Hair follicle dermal papilla cell (primary cell): ENCODE measurements at places on chromosomes 5 and 9. TPM values are rescaled to one million over a fixed set of nuclear protein-coding genes. Genes with fewer than 3 reads are reported as not detected.

The MTX3 gene
- 21.0 and 23.2 TPM in 2 replicates for total RNA-seq

The HAND1 gene
- 0.12 TPM in 1 of 2 replicates, not detected in the other for total RNA-seq

The PCDHB13 gene
- 1.2 and 1.3 TPM in 2 replicates for total RNA-seq

The CCNG1 gene
- 324 and 367 TPM in 2 replicates for total RNA-seq

The OR1Q1 gene
- 0.36 and 0.65 TPM in 2 replicates for total RNA-seq

The GALNT12 gene
- 0.61 and 1.3 TPM in 2 replicates for total RNA-seq

The ZBED3 gene
- total RNA-seq, result 1.7 and 3.1 TPM in 2 replicates

The GAS1 gene
- total RNA-seq, result 980 and 1,261 TPM in 2 replicates

The ADCY2 gene
- under 0.01 and 0.65 TPM in 2 replicates for total RNA-seq

The DIMT1 gene
- total RNA-seq, result 30.2 and 34.9 TPM in 2 replicates

The TMEM174 gene
- total RNA-seq, result not detected in 2 replicates

The IL3 gene
- not detected in 2 replicates for total RNA-seq
